Retina (tissue), 1 donor: ENCODE measurements at places on chromosomes 5 and 9.

DNA sequence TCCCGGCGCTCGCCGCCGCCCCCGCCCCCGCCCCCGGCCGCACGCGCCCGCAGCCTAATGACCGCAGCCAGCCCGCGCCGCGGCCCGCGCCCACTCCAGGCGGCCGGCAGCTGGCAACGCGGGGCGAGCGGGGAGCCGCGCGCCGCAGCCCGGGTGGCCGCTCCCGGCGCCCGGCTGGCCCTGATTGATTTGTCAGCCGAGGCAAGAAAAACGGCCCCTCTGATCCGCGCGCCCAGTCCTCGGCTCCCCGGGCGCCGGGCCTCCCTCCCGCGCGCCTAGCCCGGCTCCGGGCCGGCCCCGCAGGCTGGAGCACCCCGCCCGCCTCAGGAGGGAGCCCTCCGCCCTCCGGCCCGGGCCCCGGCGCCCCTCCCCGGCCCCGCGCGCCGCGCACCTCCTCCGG, 11.9 kb upstream of the LHX2 start:
- no peak for DNase-seq

DNA sequence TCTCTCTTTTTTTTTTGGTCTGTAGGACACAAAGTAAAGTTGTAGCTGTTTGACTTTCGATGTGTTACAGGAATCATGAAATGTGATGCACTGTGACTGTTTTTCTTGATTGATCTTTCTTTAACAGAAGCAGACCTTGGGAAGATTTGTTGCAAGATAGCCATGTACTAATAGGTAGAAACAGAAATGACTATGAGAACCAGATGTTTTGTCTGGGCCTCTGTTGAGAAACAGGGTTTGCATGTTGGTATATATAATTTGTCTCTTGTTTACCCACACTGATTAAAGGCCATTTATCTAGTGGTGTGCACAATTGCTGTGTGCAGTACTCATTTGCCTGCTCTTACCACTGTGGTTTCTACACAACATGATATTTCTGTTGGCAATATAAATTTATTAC, 125.1 kb downstream of the HACD4 start:
- no peak for DNase-seq

GRCh38 chr5:32100230-32100629, 73.9 kb downstream of the GOLPH3 start:
- peak; percentile 49 for DNase-seq

DNA sequence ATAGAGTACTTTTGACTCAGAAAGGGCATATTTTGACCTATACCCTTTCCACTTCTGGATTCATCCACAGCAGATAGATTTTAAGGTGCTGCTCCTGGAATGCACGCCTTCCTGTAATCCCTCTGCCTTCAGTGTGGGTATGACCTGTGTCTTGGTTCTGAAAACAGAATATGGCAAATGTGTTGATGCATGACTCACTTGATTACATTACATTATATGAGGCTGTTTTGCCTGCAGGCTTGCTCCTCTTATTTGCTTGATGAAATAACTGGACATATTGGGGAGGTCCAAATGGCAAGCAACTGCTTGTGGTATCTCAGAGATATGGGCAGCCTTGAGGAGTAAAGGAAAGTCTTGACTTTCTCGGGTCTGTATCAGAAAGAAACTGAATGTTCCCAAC, 468.6 kb downstream of the CDH18 start:
- no peak for DNase-seq

GRCh38 chr9:136799079-136799853, 3.1 kb downstream of the CCDC183 start:
- peak; percentile 19 for DNase-seq

DNA sequence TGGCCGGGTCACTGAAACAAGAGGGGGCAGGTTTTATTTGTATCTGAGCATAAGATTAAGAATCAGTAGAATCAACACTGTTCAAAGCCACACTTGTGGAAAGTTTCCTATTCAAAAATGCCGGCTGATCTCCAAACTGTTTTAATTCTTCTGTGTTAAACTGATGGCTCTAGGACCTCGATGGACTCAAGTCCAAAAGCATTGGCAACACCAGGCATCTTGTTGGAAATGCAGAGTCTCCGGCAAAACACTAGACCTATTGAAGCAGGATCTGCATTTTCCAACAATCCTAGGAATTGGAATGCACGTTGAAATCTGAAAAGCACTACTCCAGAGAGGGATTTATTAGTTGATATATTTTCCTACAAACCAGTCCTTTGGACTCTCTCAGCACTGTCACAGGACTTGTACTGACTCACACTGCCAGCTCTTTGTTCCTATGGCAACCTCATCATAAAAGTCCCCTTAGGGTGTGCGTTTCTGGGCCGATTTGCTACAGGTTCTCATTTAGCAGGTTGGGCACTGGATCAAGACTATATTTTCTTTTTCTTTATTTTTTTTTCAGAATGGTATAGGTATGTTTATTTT, 48.1 kb upstream of the PCA3 start:
- no peak for DNase-seq

- DNase-seq: no peak
These were observed 322.3 kb upstream of the ADCY2 start for GRCh38 chr5:7073666-7074065.

GRCh38 chr5:173410459-173411233, 82.4 kb upstream of the STC2 start:
- DNase-seq: no peak

- no peak for DNase-seq
These were observed 23.0 kb downstream of the FGF18 start for GRCh38 chr5:171442287-171443042.

- DNase-seq: no peak
These were observed 11.5 kb upstream of the PPP2R2B start for GRCh38 chr5:146890066-146890465.

GRCh38 chr5:76617675-76618074, 5.5 kb downstream of the F2RL2 start:
- DNase-seq: no peak

DNA sequence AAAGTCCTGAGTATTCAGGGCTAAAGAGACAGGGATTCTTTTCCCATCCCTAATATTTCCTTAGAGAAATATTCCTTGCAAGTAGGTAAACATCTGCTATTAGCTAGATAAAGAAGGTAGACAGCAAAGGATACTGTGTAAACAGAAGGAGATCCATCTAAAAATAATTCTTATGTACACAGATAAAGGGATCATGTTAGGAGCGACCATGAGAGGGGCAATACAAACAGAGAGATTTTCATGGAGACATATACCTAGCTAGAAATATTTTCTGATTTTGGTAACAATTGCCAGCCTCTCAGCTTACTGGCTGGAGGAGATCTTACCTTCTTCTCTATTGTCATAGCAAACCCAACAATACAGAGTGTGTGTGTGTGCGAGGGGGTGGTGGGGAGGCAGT, 184.6 kb upstream of the DMAC1 start:
- no peak for DNase-seq

DNA sequence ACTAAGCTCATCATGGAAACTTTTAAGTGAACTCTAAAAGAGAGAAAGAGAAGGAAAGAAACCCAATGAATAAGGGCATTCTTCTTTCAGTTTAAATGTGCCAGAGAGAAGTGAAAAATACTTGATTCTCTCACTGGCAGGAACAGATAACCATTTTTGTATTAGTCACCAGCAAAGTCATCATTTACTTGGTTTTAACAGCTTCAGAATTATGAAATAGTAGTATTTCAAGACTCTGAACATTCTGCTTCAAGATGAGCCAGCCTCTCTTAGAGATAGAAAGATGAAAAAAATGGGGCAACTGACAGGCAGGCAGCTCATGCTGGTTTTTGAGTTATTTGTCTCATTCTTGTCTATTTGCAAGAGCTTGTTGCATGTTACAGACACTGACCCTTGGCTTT, 103.5 kb downstream of the GCNT1 start:
- no peak for DNase-seq

DNA sequence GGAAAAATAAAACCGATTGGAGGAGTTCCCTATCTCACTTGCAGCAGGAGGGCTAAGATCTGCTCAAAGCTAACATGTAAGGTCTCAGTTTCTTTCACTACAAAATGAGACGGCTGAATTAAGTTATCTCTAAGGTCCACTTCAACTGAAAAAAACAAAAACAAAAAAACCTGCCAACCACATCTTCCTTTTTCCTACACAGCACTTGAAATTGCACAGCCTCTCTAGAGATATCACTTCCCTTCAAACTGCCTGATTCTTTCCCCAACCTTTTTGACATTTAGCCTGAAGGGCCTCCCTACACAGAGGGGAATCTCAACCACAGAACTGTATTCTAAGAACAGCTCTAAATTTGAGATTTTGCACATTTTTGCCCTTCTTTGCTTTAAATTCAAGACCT, 227.9 kb upstream of the TARS1 start:
- no peak for DNase-seq

- DNase-seq: no peak
These were observed 289.6 kb downstream of the DTWD2 start for GRCh38 chr5:118698774-118699173.

- peak; percentile 93 for DNase-seq
These were observed at the start of gene MSX2 for GRCh38 chr5:174724484-174725260. Gene MSX2 (plus strand): TSS chr5:174724582. CDS start chr5:174724660, 78 bp downstream.

DNA sequence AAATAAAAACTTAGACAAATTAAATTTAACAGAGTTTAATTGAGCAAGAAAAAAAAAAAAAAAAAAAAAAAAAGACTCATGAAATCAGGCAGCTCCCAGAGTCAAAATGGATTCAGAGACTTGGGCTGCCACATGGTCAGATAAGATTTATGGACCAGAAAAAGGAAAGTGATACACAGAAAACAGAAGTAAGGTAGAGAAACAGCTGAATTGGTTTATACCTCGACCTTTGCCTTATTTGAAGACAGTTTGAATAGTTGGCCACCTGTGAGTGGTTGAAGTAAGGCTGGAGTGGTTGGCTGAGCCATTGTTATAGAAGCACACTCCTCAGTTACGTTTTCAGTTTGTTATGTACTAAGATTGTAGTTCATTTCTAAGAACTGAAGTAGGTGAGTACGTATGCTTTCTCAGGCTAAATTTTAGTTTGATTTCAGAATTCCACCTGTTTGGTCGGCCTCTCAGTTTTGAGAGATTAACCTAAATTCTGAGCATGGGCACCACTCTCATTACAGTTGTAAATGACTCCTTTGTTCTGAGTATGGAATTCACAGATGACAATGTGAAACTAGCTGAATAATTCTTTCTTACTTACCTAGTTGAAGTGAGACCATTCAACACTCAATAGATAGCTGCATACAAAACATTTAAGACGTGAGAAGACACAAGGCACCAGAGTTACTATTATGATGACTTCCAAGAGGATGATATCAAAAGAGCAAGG, 149.0 kb downstream of the AOPEP start:
- no peak for DNase-seq

- DNase-seq: no peak
These were observed 125.8 kb downstream of the DTWD2 start for GRCh38 chr5:118862596-118862995.
